COLO829 (cell line): ENCODE measurements at places on chromosomes 4 and X.

GRCh38 chr4:136855886-136856285 is 676.4 kb downstream of the PCDH18 start:
- DNase-seq, result no peak

- DNase-seq, result no peak
These were observed 20.7 kb downstream of the PAGE5 start for GRCh38 chrX:55240788-55241340.

GRCh38 chr4:44861756-44862155 is 135.4 kb upstream of the GNPDA2 start:
- no peak for DNase-seq

DNA sequence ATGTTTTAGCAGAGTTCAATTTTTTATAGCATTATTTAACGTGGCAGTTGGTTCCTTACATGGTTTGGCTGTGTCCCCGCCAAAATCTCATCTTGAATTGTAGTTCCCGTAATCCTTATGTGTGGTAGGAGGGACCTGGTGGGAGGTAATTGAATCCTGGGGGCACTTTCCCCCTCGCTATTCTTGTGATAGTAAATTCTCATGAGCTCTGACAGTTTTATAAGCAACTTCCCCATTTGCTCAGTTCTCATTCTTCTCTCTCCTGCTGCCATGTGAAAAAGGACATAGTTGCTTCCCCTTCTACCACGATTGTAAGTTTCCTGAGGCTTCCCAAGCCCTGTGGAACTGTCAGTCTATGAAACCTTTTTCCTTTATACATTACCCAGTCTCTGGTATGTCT is 329.5 kb downstream of the GRIA2 start:
- DNase-seq, result no peak

- DNase-seq, result no peak
These were observed 43.1 kb upstream of the NEUROG2 start for GRCh38 chr4:112559053-112559452.

- no peak for DNase-seq
These were observed 375.7 kb downstream of the NLGN4X start for GRCh38 chrX:5852941-5853340.

GRCh38 chr4:88908003-88908402 is 149.0 kb downstream of the FAM13A start:
- DNase-seq, result no peak

DNA sequence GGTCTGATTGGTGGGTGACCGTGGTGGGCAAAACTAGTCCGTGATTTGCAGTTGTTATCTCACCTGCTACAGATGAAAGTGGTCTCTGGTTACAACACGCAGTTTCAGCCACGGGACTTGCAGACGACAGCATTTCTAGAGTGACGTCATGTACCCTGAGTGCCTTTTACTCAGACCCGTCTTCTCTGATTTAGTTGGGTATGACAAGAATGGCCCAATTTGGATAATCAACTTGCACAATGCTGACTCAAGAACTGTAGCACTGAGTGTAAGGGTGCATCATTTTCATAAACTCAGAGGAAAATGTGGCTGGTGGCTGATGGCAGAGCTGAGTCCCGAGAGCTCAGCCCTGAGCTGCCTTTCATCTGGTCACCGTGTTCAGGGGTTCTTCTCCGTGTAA is 281.4 kb upstream of the FRG1 start:
- DNase-seq, result no peak

DNA sequence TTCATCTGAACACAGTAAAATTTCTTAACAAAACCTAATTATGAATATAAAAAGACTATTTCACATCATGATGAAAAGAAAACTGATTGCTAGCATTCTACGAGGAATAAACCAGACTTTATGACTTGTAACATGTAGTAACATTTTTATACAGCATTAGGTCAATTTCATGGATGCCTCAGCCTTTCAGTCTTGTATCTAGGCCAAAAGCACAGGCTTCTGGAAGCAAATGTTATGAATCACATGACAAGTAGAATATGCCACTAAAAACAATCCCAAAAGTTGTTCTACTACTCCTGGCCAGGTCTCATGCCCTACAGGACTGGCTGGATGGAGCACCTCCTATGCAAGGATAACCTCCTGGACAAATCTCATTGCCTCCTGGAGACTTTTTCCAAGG is 101.2 kb downstream of the ARHGAP6 start:
- DNase-seq, result no peak

GRCh38 chr4:171714791-171715454 is 98.3 kb upstream of the GALNTL6 start:
- DNase-seq, result no peak

GRCh38 chr4:127889903-127890302 is 9.2 kb downstream of the PLK4 start:
- DNase-seq, result no peak

- no peak for DNase-seq
These were observed 57.5 kb downstream of the SRPX start for GRCh38 chrX:38163193-38163592.

- no peak for DNase-seq
These were observed 868 bp downstream of the AFAP1 start for GRCh38 chr4:7938609-7939376.

DNA sequence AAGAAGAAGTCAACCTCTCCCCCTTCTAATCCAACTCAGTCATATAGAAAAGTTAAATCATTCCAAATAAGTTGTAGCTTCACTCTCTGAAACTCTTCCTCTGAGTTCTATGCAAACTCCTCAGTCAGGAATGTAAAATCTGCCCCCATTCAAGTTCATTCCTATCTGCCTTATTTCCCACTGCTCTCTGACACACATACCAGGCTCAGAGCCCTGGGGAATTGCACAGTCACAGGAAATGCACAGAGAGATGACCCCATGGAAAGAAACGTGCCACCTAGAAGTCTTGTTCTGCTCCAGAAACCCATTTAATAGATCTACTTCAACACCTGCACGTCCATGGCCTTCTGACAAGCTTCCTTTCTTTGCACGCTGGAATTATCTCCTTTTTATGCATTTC is 236.0 kb upstream of the VCX3A start:
- DNase-seq, result no peak

DNA sequence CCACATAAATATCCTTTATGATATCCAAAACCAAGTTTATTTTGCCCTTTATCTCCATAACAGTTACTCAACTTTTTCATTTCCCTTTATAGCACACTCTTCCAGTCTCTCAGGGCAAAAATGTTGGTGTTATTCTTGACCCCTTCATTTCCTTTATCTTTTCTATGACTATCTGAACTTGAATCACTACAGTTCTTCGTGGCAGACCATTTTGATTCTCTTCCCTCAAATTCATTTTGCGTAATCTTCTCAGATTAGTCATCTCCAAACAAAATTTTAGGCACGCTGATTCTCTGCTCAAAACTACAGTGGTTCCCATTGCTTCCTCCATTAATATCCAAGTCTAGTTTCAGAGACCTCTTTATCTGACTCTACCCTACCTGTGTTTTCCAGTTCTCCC is 26.1 kb downstream of the RUFY3 start:
- no peak for DNase-seq

DNA sequence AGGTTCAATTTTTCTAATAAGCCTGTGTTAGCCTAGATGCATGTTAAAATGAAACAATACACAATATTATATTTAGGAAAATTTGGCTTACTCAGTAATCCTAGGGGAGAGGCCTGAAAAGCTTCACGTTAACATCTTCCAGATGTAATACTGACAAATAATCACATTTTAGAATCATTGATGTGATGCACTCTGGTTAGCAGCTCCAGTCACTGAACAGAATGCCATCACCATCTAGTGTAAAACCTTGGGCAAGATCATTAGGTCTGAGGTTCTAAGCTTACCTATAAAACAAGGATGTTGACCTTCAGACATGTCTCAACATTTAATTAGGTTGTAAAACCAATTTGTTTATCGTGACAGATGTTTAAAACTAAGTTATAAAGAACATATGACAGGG is 1704.8 kb downstream of the STIM2 start:
- no peak for DNase-seq
